ENCODE measurements at places on chromosomes 3 and 15.
A peak's percentile ranks its signal among the peaks of the same experiment; 100 is the strongest.

GRCh38 chr3:193016437-193016901 lies 98.8 kb upstream of the MB21D2 start:
- DNase-seq: no peak

DNA sequence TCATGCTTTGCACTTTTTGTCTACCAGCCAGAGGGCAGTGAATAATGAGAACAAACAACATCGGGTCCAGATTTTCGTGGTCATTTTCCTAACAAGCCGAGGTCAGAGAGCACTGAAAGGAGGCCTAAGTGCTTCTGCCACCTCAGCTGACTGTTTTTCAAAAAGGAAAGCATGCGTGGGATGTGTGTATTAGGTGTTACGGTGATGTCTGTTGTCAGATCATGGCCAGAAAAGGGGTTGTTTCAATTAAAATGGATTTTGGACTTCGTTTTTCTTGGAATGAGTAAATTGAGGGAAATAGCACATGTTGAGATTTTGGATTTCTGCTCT lies 99.5 kb downstream of the APBA2 start:
- no peak for DNase-seq

GRCh38 chr3:66931291-66931690 lies 66.8 kb upstream of the KBTBD8 start:
- DNase-seq: no peak

DNA sequence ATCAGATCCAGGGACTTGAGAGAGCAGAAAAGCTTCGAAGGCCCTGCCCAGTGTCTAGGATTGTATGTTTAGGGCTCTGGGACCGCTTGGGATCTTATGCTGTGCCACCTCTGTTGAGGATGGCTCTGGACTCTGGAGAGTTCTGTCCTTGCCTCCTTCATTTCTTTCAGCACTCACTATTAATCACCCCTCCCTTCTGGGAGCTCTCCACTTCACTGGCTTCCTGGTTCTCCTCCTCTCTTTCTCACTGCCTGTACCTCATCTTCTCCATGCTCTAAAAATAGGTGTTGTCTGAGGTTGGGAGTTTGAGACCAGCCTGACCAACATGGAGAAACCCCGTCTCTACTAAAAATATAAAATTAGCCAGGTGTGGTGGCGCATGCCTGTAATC lies 17.3 kb downstream of the MAPKBP1 start:
- no peak for DNase-seq

DNA sequence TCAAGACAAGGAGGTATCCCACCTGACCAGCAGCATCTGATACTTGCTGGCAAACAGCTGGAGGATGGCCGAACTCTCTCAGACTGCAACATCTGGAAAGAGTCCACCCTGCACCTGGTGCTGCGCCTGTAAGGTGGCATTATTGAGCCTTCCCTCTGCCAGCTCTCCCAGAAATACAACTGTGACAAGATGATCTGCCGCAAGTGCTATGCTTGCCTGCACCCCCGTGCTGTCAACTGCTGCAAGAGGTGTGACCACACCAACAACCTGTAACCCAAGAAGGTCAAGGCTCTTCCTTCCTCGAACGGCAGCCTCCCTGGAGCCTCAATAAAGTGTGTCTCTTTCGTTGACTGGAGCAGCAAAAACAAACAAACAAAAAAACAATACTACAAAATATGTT lies 2.2 kb upstream of the SLC4A7 start:
- DNase-seq: no peak

GRCh38 chr15:92833106-92833433 lies 67.1 kb upstream of the CHD2 start:
- DNase-seq: no peak

DNA sequence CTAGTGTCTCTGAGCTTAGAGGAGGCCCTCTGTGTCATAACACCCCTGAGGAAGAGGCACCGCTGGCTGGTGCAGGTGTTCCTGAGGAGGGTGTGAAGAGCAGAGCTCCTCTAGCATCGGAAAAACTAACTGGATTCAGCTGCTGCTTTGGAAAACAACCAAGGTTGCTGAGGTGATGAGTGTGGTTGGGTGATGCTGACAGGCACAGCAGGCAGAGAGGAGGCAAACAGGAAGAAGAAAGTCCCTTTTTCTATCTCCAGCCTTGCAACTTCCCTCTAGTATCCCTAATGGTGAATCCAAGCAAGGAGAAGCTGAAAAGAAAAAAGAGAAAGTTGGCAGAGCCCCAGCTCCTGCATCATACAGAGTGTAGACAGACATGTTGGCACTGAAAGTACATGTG lies 3.8 kb upstream of the OR4F15 start:
- no peak for DNase-seq

- DNase-seq: no peak
These were observed 52.2 kb downstream of the MOBP start for GRCh38 chr3:39519554-39520288.

DNA sequence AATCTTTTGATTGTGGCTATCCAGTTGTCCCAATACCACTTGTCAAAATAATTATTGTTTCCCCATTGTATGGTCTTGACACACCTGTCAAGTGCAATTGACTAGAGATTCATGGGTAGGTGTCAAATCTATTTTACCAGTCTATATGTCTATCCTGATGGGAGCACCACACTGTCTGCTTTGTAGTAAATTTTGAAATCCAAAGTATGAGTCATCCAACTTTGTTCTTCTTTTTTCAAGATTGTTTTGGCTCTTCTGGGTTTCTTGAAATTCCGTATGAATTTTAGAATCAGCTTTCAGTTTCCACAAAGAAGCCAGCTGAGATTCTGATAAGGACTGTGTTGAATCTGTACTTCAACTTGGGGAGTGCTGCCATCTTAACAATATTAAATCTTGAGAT lies 71.9 kb downstream of the CSNK1G1 start:
- DNase-seq: no peak

GRCh38 chr3:73192036-73192738 lies 130.7 kb downstream of the EBLN2 start:
- peak; percentile 69 for DNase-seq

GRCh38 chr3:4750306-4750968 lies 228.8 kb upstream of the BHLHE40 start:
- peak; percentile 7 for DNase-seq

- DNase-seq: no peak
These were observed 12.1 kb upstream of the LOXL1 start for GRCh38 chr15:73914145-73914544.

GRCh38 chr3:67362686-67363085 lies 291.7 kb downstream of the SUCLG2 start:
- no peak for DNase-seq

DNA sequence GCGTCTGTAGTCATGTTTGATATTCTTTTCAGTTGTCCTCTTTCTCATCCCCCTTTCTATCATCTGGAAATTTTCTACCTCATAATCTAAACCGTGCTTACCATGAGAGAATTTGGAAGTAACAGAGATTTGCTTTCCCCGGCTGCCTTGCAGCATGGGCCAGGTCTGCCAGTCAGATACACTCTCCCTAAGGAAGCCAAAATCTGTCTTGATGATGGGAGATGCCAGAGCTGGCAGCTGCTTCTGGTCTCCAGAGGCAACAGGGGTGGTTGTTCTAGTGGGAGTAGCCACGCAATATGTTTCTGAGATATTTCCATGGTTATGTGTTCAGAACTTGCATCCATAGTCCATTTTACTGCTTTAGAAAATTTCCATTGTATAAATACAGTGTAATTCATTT lies 218.9 kb upstream of the RORA start:
- no peak for DNase-seq

- no peak for DNase-seq
These were observed 24.3 kb downstream of the ZSCAN2 start for GRCh38 chr15:84625123-84625522.

DNA sequence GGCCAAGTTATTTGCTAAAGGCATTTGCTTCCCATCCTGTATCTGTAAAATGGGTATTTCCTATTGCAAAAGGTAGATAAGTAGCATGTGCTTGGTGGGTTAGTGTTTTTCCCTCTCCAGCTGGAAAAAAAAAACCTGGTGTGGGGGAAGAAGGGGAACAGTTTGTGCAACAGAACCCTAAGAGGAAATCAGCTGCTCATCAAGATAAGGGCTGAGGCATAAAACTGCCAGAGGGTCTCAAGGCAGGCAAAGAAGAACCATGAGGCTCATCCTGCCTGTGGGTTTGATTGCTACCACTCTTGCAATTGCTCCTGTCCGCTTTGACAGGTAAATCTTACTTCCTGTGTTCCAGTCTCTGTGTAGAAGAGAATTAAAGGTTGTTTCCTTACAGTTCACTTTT lies at the start of gene CPA3:
Gene CPA3 (plus strand): TSS at position 248 of the 400 bp plus-strand sequence. CDS start 12 bp downstream, at position 260.
- DNase-seq: no peak

GRCh38 chr15:98611808-98612207 lies 36.5 kb upstream of the IGF1R start:
- no peak for DNase-seq

DNA sequence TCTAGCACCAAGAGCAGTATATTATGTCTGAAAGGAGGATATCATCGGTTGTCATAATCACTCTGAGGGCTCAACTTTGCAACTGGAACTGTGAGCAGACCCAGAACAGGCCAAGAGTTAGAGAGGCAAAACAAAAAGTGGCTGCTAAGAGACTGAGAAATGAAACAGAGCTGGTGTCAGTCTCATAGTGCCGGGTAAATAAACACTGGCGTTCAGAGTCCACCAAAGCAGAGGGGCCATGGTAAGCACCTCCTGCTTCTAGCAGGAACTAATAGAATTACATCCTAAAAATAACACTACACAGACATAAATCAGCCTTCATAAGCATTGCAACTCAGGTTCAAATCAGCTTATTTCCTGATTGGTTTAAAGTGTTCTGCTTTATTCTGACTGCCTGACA lies 10.3 kb upstream of the IL12A start:
- peak; percentile 82 for DNase-seq

- DNase-seq: no peak
These were observed 34.1 kb downstream of the ZNF710 start for GRCh38 chr15:90035095-90035839.

- no peak for DNase-seq
These were observed 381.0 kb upstream of the RGMA start for GRCh38 chr15:93469994-93470393.

DNA sequence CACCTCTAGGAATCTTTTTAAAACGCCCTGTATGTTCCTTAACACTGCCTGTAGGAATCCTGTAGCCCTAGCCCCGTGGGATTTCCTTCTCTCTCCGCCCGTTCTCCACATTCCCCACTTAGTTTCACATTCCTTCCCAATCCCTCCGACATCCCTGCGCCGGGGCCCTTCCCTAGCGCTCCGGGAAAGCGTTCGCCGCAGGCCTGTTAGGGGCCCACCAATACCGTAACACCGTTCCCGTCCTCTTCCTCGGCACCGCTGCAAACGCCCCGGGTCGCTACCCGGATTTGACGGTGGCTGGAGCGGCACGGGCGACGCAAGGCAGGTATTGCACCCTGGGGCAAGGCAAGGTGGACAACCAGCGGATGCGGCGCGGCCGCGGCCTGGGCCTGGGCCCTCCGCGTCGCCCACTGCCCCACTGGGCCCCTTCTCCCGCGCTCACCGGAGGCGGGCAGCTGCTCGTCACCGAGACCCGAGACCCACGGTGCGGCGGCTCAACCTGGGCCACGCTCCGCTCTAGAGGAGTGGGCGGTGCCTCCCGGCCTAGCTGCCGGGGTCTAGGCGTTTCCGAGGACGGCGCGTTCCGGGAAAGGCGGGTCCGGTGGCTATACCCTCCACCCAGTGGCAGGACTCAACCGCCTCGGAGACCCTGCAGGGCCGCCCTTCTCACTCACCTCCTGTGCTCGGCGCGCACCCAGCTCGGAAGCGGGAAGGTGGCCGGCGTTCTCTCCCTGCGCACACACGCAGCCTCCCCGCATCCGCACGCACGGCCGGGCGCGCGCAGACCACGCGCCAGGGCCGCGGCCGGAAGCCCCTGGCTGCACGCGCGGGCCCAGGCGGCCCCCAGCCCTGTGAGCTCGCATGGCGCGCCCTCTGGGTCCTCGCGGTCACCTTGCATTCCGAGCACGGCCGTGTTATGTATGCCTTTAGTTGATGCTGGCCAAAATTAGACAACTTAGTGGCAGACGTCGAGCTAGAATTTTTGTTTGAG lies at the start of gene B3GALNT1:
Gene B3GALNT1 (minus strand): TSS at position 789 of the 991 bp plus-strand sequence. CDS start 18,595 bp downstream, outside the sequence.
- DNase-seq: peak; percentile 50

GRCh38 chr3:40801284-40801741 lies 276.6 kb downstream of the ZNF621 start:
- no peak for DNase-seq

DNA sequence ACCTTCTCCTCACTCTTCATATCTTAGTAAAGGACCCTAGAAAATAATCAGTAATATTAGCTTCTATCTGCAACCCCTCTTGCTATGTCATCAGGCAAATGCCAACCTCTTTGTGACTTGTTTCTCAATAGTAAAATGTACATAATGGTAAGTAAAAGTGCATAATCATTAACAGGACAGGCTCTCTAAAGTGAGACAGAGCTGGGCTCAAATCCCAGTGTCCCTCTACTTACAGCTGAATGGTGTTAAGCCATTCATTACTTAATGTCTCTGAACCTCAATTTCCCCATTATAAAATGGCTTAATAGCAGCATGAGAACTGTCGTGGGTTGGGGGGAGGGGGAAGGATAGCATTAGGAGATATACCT lies 62.6 kb upstream of the ATP11B start:
- DNase-seq: no peak

DNA sequence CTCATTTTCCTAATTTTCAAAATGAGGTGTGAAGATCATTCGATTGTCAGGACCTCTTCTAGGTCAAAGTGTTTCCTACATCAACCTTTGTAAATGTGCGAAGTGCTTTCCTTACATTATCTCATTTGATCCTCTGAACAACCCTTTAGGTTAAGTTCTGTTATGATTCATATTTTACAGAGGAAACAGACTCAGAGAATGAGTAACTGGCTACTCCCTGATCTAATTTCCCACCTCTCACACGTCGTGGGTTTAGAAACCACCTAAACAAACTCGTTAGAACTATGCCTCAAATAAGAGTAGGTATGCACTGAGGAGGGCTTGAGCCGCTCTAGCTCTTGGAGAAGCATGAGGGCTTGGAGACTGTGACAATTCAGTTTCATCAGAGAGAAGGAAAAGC lies 148.6 kb downstream of the CD47 start:
- no peak for DNase-seq

DNA sequence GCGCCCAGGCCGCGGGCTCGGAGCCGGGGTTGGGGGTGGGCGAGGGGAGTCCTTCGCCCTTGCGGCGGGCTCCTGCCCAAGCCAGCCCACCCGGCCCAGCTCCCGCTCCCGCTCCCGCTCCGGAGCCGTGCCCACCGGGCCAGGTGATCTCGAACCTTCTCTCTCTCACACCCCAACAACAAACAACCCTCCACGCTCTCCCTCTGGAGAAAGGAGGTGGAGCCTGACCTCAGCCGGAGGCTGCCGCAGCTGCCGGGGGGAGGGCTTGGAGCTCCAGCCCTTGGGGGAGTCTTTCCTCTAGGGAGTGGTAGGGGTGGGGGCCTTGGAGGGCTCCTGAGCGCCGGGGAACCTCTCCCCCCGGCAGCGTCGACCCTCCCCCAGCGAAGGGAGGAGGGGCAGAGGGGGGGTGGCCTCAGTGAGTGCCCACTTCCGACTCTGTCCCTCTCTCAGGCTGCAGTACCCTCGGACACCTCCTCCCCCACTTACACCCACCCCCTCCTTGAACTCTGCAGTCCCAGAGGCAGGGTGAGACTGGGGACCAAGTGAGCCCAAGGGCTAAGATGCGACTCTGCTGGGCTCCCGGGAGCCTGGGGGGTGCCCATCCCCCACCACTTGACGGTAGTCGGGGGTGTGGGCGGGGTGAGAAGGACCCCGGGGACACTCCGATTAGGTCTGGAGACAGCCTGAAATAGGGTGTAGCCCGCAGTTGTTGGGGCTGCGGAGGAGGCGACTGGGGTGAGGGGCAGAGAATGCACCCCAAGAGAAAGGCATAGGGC lies 4.4 kb upstream of the BAHD1 start:
- DNase-seq: peak; percentile 53

- no peak for DNase-seq
These were observed 72.0 kb upstream of the RASGRP1 start for GRCh38 chr15:38636597-38636996.

GRCh38 chr3:29525254-29525881 lies 244.5 kb downstream of the RBMS3 start:
- DNase-seq: no peak

Measured in NCI-H82 (cell line).